ENCODE measurements at places on chromosomes 1 and 21.

DNA sequence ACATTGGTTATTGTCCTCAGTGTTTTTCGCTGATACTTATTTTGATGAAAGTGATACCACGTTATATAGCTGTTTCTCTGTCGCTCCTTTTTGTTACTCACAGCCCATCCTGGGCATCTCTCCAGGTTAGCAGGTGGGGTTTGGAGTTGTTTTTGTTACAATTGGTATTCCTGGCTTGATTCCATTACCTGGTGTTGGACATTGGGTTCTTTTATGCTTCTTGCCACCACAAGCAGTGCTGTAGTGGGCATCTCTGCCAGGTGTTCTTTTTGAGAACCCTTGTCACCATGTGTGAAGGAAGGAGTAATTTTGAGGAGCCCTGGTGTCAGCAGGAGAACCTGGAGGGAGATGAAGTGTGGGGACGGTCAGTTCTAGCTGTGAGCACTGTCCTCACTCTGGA, 47.5 kb upstream of the PWP2 start:
- DNase-seq: no peak

DNA sequence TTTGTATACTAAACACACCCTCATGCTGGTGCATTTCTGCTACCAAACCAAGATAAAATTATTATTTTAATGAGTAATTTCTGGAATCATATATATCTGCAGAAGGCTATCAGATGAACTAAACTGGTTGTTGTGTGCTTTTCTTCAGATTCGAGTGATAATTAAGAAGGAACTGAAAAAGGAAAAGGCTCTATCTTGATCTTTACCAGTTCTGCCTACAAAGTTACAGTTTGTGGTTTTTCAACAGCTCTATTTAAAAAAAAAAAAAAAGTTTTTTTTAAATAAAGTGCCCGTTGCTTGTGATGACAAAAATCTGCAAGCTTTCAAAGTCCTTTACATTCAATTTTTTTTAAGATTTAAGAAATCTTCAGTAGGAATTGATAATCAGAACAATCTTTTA, 13.6 kb downstream of the DENND1B start:
- DNase-seq: no peak

DNA sequence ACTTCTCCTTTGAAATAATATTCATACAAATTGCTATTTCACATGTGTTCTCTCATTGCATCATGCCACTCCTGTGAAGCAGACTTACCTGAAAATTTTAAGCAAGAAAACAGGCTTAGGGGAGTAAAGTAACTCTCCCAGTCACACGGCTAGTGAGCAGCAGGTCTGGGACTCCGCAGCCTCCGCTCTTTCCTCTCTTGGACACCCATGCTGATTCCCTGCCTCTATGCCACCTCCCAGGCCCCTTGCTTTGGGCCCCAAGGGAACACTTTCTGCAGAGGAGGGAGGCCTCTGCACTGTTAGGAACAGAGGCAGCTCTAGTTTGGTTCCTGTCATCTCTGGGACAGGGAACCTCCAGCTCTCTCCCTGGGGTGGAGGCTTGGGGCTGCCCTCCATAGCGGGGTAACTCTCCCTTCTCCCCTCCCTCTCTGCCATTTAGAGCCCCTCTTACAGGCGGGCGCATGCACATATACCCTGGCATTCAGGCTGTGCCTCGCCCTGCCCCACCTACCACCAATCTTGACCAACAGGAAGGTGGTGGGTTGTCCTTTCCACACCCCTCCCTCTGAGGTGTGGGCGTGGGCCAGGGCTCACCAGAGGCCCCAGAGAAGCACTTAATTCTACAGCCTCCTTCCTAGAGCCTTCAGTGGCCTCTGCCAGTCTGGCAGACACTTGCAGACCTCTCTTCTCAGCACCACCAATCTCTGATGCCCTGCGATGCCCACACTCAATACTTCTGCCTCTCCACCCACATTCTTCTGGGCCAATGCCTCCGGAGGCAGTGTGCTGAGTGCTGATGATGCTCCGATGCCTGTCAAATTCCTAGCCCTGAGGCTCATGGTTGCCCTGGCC, at the start of gene RXFP4:
Gene RXFP4 (plus strand): TSS at position 646 of the 852 bp plus-strand sequence. CDS start 72 bp downstream, at position 718.
- DNase-seq: no peak

DNA sequence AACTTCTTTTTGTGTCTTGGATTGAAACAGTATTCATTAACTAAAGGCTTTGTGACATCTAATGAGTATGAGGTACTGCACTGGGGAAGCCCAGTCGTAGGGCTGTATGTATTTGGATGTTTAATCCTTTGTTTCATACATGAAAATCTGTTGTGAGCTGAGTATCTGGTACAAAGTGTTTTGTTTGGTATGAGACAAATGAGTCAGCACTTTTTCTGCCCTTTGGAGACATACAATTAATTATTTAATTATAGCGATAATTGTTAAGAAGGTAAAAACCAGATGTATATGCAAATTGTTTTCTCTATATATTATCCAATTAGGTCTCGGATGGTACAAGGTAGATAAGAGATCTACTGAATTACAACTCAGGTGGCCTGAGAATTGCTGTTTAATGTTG, 36.3 kb downstream of the MARK1 start:
- DNase-seq: no peak

DNA sequence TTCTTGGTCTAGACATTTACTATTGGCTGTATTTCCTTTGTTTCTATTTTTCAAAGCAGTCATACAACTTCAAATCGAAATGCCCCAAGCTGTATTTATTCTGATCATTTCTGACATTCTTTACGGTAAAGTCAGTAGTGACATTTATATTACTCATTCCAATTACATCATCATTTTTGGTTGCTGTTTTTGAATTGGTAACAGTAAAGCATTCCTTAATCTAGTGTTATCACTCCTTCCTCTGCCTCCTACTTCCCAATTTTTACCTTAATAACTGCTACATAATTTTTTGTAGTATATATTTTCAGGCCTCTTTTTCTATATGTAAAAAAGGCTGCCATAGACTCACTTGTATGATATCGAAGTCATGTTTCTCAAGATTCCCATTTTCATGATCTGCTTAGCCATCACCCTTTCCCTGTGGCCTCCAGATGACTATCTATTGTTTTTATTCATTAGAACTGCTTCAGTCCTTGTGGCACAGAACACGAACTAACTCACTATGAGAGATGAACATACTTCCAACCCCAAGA, 167.2 kb downstream of the RUNX1 start:
- DNase-seq: peak; percentile 67

DNA sequence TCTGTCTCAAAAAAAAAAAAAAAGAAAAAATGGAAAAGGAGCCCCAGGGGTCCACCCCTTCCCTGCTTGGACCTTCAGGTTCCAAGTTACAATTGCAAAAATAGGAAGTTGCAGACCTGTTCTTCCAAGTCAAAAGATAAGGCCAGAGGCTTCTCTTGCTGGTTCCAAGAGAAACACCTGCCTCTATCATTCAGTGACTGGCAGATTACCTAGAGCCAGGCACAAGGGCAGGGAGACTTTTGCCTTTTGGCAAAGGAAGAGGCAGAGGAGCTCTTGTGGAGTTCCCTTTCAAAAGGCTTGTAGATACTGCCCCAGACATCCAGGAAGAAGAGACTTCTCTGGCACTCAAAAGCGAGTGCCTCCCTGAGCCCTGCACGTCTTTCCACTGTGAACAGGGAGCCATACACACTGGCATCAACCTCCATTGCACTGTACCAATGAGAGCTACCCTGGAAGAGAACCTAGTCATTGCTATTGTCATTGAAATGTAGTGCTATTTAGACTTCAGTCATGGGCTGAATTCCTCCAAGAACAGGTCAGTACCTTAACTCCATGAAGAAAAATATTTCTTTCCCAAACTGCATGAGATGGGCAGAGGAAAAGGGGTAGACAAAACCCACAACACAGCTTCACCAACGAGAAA, 91.2 kb downstream of the LMX1A start:
- no peak for DNase-seq

DNA sequence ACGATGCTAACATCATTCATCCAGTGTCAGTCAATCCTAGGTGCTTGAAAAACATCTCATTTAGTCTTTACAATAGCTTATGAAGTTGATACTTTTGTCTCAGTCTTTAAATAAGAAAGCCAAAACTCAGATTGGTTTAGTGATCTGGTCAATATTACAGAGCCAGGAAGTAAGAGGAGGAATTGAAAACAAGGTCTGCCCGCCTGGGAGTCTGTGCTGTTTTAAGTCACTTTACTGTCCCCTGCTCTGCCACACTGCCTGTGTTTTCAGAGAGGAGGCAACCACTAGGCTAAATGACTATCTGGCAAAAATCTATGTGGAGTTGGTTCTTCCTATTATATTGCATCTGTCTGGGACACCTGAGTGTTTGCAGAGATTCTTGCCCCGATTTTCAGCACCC, 62.3 kb downstream of the ST6GALNAC3 start:
- DNase-seq: no peak

DNA sequence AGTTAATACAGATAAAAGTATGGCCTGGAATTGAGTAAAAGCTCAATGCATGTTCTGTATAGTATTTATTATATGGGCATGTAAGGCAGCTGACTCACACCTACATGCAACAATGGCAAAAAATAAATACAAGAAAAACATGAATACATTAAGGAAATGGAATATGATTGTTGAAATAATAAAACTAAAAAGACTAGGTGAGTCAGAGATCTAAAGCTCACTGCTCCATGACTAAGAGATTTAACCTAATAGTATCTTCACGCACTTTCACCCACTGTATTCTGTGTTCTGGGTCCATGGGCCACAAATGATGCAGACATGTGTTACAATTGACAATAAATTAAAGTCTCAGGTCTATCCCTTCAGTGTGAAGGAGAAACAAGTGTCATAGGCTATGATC, 607.0 kb downstream of the AGBL4 start:
- no peak for DNase-seq

DNA sequence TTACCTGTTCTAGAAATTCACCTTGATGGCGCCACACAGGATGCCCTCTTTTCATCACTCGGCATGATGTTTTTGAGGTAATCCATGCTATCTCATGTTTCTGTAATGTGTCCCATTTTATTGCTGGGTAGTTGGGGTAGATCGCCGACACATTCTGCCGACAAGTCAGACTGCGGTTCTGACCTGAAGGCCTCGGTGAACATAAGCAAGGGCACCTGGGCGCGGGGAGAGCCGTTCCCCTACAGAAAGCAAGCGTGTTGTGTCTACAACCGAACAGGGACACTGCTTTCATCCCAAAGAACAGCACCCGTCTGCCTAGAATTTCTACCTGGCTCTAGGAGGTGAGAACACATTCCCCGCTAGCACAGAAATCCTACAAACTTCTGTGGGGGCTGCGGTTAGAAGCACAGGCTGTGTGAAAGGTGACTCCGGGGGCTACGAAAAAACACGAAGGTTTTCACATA, 149.2 kb downstream of the PPIAL4G start:
- no peak for DNase-seq

GRCh38 chr1:151159373-151159772, 2.9 kb downstream of the TNFAIP8L2 start:
- DNase-seq: no peak

DNA sequence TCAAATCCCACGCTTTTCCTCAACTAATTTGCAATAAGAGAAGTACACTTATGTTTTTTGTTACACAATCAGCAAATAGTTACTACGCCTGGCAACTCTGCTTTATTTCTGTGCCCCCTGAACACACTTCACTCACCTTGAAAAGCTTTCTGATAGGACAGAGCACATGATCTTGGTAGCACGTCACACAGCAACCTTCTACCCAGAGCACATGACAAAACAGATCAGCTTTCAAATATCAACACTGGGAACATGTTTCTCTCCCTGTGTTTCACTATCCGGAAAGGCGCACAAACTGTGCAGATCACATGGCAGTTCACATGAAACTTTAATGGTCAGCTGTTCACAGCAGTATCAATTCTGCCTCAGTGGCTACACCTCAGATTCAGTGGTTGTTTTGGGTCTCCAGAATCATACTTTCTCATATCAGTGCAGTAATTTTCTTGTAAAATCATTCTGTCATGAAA, 2.2 kb downstream of the SLC19A2 start:
- DNase-seq: no peak

- no peak for DNase-seq
Measured at GRCh38 chr1:211753649-211754251, 76.8 kb downstream of the LPGAT1 start.

- no peak for DNase-seq
Measured at GRCh38 chr1:157833145-157833544, 8.5 kb downstream of the CD5L start.

GRCh38 chr1:94413311-94413710, 4.9 kb upstream of the ABCD3 start:
- DNase-seq: no peak

DNA sequence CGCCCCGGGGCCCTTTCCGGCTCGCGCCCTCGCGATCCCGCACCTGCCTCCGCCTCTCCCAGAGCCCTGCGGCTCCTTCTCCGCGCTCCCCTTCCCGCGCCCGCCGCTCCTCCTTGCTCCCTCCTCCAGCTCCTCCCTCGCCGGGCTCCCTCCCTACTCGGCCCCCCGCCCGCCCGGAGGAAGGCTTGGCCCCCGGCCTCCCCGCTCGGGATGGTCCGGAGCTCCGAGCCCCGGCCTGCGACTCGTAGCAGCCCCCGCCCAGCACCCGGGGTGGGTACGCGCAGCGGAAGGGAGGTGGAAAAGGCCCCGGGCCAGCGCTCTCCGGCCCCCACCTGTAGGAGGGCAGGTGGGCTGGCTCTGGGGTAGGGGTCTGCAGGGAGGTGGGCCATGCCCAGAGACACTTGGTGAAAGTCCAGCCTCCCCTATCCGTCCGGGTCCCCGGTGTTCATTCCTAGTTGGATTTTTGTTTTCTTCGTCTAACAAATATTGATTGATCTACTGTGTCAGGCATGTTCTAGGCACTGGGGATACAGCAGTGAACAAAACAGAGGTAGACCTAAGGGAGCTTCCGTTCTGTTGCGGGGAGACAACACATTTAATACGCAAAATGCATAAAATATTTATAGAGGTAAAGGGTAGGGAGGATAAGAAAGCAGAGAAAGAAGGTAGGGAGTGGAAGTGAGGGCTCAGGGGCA, at the start of gene HTR1D:
Gene HTR1D (minus strand): TSS at position 82 of the 695 bp plus-strand sequence. CDS start 23,283 bp downstream, outside the sequence.
- no peak for DNase-seq

DNA sequence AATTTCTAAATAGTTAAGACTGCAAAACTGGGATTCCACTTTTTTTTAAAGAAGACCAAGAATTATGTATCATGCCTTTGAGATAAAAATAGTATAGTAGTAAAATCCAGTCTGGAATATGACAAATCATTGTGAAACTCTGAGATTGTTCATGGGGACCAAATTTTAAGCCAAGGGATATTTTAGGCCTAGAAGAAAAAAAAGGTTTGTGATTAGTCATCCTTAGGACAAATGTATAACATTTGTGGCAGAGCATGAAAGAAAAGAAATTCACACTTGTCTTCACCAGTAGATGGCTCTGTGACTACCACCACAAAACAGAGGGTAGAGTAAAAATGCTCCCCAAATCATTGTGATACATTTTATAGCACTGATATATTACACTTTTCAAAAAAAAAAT, 226.1 kb downstream of the KCTD3 start:
- peak; percentile 20 for DNase-seq

GRCh38 chr1:169786974-169787373, 7.7 kb downstream of the METTL18 start:
- no peak for DNase-seq

- no peak for DNase-seq
Measured at GRCh38 chr21:32073190-32073589, 200.4 kb downstream of the HUNK start.
